Activated CD8-positive, alpha-beta memory T cell treated with anti-CD3 and anti-CD28 coated beads for 1 hour (primary cell): ENCODE measurements at places on chromosomes 12 and 14.

GRCh38 chr12:4643747-4644146 lies 5.1 kb downstream of the AKAP3 start:
- no peak for DNase-seq

GRCh38 chr12:12976366-12976765 lies 23.7 kb downstream of the HEBP1 start:
- DNase-seq = no peak

GRCh38 chr12:100043631-100044030 lies 58.9 kb upstream of the ANKS1B start:
- no peak for DNase-seq

- no peak for DNase-seq
These were observed 39.8 kb downstream of the SLC6A12 start for GRCh38 chr12:174124-174523.

GRCh38 chr12:127081058-127081457 lies 1185.9 kb upstream of the TMEM132C start:
- no peak for DNase-seq
